A673 (cell line): ENCODE measurements at places on chromosomes 6 and 20.
A peak's percentile ranks its signal among the peaks of the same experiment; 100 is the strongest.

- no peak for DNase-seq
These were observed 4.2 kb downstream of the TBPL1 start for GRCh38 chr6:133957227-133957626.

DNA sequence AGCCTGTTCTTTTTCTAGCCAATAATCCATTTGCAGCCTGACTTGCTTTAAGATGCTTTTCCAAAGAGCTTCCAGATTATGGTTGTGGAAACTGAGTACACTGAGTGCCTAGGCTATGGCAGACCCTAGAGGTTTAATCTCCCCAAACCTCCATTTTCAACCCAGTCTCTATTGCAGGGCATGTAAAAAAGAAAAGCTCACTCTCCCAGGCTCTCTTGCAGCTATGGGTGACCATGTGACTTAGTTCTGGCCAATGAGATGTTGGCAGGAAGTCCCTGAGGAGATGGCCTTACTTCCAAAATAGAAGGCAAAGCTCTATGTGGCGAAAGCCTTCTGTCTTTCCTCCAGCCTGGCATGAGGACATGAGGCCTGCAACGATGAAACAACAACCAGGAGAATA is 3.8 kb downstream of the PDRG1 start:
- DNase-seq: no peak

- DNase-seq: peak; percentile 81
These were observed at the start of gene GGT7 for GRCh38 chr20:34872622-34873224. Gene GGT7, minus strand, starts transcription at chr20:34872856. Its CDS starts 41 bp downstream, at chr20:34872815.

GRCh38 chr6:74333406-74333805 is 637.4 kb downstream of the CD109 start:
- DNase-seq: no peak

DNA sequence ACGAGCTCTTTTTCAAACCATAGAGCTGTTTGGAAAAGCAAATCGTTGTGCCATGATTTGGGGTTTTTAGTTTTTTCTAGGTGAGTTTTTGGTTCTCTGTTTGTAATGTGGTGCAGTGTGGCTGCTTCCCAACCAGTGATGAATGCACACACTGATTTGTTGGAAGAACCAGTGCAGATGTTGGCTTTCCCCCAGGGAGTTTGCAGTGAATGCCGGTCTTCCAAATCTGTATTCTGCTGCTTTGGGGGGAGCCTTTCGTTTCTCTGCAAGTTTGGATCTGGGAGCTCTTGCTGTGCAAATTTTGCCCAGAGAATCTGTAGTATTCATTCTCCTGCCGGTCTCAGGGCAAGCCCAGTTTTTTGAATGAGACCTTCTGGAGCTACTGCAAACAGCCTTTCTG is 14.5 kb downstream of the HECA start:
- no peak for DNase-seq

DNA sequence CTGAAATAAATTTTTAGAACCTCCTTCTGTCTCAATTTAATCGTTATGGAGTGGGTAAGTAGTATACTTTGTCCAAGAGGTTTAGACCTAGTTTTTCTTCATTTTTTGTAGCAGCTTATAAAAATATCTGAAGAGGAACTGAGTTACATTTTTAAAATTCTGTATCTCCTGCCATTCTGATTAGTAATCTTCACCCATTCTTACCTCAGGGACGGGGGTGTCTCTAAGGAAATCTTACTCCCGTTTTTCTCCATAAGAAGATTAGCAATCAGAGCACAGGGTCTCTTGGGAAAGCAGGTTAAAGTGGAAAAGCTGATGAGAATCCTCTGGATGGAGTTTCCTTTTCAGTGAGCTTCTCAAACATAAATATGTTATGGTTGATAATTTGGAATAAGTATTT is 259.3 kb upstream of the FAM83B start:
- no peak for DNase-seq

GRCh38 chr6:83221889-83222479 is 28.8 kb downstream of the RWDD2A start:
- DNase-seq: peak; percentile 82

GRCh38 chr6:167305796-167306195 is 14.7 kb downstream of the UNC93A start:
- DNase-seq: no peak

DNA sequence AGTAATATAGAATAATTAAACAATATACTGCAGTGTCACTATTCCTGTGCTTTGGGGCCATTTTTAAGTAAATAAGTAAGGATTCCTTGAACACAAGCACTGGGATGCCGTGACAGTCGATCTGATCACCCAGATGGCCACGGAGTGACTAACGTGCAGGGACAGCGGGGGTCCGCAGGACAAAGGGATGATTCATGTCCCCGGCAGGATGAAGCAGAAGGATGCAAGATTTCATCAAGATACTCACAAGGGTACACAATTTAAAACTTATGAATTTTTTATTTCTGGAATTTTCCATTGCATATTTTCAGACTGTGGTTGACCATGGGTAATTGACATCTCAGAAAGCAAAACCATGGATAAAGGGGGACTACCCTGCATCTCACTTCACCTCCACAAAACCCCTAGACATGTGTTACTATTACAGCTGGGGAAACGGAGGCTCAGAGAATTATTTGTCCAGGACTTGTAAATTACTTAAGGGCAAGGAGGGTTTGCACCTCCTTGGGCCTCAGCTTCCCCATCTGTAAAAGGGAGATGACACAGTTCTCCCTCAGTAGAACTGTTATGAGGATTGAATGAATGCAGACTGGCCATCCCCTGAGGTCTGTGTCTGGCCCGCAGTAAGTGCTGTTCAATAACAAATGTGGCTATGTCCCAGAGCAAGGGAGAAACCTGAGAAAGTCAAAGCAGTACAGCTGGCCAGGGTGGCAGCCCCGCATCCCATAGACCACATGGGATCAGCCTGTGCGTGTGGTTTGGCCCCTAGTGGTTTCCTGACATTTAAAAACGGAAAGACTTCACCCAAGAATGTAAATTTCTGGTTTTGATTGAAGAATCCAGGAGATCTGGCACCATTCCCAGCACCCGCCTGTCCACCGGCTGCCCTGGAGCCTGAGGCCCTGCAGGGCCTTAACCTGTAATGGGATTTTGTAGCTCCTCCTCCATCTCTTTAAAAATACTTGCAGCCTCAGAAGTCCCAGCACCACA is 235.5 kb downstream of the BMP7 start:
- peak; percentile 58 for DNase-seq

DNA sequence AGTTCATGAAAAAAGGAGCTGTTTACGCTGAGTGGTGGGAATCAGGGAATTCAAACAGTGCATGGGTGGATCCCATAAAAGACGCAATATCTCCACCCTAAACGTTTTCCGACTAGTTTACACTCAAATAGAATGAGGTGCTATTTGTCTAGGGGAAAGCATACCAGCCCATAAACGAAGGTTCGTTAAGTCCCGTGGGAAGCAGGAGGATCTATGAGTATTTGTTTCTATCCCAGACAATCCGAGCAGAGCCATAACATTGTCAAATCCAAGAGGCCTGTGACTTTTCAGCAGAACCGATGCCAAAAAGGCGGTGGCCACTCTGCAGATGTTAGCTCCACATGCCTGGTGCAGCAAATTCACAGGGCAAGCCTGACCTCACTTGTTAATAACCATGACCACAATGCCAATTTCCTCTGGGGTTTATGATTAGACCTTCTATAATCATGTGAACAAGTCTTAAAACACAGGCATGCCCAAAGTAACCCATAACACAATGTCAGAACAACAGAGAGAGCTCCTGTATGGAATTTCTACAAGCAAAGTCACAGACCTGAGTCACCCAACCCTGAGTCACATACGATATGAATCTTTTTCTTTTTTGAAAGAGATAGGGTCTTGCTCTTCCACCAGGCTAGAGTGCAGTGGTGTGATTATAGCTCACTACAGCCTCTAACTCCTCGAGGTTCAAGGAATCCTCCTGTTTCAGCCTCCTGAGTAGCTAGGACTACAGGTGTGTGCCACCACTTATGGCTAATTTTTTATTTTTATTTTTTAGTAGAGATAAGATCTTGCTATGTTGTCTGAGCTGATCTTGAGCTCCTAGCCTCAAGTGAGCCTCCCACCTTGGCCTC is 123.3 kb downstream of the KIF13A start:
- no peak for DNase-seq

DNA sequence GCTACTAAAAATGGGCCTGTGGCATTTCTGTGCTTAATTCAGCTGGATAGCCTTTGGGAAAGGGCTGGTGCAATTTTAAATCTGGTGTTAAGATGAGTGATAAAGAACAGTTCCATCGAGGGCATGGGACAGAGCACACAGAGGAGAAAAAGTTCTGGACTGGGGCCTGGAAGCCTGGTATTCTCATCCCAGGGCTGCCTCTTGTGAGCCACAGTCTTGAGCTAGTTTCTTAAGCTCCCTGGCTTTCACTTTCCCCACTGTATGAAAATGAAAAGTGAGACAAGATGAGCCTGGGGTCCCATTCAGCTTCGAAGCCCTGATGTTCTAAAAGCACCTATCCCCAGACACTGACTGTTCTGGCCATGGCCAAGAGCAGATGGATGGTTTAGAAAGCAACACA is 14.3 kb upstream of the LAMA4 start:
- no peak for DNase-seq

DNA sequence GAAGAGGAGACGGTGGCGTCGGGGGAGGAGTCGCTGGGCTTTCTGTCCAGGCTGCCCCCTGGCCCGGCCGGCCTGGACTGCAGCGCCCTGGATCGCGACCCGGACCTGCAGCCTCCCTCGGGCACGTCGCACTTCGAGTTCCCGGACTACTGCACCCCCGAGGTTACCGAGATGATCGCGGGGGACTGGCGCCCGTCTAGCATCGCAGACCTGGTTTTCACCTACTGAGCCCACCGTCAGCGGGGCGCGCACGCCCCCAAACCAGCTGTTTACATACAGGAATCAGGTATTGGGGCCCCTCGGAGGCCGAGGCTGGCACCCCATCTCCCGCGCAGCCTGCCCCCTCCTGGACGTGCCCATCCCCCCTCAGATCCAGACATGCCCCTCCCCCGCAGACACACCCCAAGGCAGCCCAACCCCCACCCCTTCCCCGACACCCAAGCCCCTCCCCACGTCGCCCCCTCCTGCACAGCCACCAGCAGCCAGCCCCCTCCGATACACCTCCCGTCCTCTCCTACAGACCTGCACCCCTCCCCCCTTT is 1.4 kb downstream of the SOX12 start:
- DNase-seq: no peak

GRCh38 chr20:4722571-4722970 is 862 bp downstream of the PRND start:
- DNase-seq: no peak

DNA sequence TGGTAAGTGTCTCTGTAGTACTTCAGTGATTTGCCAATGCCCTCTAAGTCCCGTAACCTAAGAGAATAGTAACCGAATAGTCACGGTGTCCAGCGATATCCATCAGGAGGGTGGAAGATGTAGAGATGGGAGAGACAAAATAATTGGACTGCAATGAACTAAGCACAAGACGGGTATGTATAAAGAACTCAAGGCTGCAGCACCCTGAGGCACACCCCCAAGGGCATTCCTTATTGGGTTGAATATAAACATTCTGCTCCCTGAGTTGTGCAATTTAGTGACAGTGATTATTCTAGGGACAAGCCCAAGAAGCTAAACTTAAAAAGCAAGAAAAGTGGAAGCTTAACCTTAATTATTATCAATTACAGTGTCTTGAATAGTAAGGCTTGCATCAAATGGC is 14.6 kb downstream of the DST start:
- DNase-seq: no peak

- no peak for DNase-seq
These were observed 33.9 kb downstream of the SUN5 start for GRCh38 chr20:32970115-32970972.

DNA sequence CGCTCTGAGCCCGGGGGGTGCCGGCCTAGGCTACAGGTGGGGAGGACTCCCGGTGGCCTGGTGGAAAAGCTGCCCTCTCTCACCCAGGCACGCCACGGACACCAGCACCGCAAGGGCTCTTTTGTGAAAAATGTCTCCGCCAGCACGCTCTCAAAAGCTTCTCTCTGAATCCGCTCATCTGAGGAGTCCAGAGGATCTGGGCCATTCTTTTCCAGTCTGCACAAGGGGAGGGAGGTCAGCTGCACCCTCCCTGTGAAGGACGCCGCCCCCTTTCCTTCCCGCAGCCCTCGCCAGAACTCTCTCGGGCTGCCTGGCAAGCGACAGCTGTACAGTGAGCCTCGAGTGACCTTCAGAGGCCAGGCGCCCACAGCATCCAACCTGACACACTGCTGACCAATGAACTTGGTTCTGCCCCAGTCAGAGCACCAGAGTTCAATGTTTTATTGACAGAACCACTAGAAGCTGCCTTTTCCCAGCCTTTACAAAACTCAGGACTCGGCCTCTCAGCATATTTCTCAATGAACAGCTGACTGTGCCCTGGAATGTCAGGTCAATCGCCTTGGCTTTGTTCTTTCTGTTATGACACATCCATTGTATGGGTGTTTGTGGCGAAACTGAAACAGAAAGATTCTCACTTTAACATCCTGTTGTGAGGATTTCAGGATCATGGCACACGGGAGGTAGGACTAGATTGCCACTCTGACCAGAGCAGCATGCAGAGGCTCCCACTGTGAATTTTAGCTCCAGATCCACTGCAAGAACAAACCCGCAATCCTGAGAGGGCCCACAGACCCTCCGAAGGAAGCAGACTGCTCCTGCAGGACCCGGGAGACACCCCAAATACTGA is 26.7 kb downstream of the SERPINB9 start:
- no peak for DNase-seq

- no peak for DNase-seq
These were observed 63.5 kb upstream of the DEFB112 start for GRCh38 chr6:50112981-50113857.

GRCh38 chr20:40865095-40865494 is 163.5 kb upstream of the TOP1 start:
- no peak for DNase-seq

DNA sequence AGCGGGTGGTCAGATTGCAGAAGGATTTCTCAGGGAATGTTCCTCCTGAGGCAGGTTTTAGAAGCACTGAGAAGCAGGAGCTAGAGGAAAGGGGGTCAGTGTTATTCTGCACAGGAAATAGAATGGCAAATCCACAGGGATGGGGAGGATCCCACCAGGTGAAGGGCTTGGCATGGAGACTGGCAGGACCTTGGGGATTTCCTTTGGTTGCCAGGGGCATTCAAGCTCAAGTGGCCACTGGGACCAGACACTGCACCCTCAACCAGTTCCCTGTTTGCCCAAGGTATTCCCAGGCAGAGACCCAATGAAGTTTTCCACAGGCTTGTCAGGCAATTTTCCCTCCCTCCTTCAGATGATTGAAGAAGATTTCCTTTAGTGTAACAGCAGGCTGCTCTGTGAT is 123.2 kb upstream of the KCNK16 start:
- no peak for DNase-seq

DNA sequence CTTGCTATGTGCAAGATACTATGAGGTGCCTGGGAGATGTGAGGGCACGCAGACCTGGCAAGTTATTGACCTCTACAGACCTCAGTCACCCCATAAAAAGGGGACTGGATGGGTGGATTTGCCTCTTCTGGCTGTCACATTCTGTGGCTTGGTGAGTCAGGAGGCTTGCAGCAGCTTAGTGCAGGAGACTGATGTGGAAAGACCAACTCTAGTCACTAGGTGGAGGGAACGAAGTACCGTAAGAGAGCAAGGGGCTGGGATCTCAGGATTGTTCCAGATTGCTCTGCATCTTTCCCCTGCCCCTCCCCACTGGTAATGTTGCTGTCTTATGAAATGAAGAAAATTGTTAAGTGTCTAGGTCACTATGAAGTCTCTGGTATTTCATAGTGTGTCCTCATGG is 3.3 kb downstream of the MAPRE1 start:
- peak; percentile 16 for DNase-seq

GRCh38 chr20:2604506-2604835 is 48.0 kb upstream of the NOP56 start:
- DNase-seq: no peak
